Endothelial cell (in vitro differentiated cells): ENCODE measurements at places on chromosomes 1 and 21.

DNA sequence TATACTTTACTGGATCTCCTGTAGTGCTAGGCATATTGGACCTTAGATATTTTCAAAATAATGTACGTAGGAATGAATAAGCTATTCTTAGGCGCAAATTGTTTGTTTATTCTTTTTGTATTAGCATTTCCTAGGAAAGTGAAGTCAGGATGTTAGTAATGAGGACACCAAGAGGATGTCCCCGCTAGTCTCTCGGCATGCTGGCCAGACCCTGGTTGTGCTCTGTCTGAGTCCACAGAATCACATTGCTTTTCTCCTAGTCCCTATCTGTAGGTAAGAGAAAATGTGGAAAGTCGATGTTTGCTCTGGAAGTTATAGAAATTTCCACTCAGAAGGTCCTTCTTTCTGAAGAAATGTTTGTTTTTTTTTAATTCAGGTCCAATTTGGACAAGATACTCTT, 31.1 kb downstream of the DNM3 start:
- no peak for DNase-seq

GRCh38 chr1:100320311-100321099, 31.8 kb upstream of the CDC14A start:
- no peak for DNase-seq

DNA sequence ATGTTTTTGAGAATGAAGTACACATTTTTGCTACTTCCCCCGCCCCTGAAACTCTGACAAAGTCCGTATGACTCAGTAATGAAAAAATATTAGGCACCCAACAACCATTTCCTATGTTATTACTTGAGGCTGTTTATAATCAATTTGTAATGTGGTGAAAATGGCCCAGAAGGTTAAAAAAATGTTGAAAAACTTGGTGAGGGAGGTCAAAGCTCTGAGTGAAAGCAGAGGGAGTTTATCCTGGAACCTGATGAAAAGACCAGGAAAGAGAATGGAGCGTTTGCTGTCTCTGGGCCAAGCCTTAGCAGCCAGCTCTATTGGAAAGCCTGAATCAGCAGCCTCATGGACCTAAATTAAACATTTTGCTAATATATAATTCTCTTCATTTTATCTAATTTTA, 367.7 kb upstream of the NEGR1 start:
- no peak for DNase-seq

DNA sequence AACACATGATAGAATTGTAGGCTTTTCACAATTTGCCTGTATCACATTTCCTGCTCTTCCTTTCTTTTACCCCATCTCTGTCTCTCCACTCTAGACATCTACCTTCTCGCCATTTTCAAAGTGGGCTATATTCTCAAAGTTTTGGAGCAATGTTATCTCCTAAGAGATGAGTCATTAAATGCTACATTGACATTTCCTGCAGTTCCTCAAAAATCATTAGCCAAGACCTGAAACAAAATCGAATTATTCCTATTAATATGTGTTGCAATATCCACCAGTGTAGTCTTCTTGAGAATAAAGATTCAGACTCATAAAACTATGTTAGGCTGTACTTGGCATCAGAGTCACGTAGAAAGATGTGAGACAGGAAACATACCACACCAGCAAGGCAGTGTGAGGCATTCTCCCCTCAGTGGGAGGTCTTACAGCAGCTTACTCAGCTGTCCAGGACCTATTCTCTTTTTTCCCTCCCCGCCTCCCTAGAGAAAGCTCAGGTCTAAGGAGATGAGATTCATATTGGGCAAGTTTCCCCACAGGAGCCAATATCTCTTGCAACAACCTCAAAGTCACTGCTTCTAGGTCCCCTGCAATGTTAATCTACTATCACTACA, 38.8 kb downstream of the FRRS1 start:
- no peak for DNase-seq

- DNase-seq = no peak
These were observed 32.1 kb upstream of the HSPA13 start for GRCh38 chr21:14414932-14415508.

DNA sequence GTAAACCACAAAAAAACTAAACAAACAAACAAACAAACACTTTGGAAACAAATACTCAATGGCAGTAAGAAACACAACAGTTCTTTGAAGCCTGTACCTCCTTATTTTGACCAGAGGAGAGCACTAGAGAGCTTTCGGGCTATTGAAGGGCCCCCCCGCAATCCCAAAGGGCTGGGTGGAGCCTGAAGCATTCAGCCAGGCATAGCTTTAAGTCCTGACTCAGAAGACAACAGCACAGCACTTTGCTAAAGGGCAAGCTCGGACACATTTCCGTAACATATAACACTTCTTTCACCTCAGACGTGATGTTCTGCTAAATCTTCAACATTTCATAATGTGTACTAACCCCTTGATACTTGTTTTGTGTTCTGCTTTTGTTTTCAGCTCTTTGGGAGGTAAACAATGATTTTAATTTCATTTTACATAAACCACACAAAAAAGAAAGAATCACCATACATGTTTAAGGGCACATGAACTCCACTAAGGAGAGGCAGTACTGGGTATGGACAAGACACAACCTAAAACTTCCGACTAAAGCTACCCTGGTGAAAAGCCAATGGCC, 9.7 kb upstream of the SHCBP1L start:
- peak; percentile 51 for DNase-seq

DNA sequence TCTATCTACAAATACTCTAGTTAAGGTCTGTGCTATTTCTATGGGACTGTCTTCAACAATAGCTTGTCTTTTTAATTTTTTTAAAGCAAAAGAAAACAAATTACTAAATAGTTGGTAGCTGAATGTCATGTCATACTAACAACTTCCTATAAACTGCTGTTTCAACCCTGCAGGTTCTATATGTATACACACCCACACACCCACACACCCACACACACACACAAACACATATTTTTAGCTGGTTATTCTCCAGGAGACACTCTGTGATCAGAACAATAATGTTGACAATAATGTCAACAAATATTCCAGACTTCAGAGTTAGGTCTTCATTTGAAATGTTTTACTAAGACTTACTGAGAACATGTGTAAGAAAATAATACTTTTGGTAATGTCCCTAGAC, 66.7 kb downstream of the AK5 start:
- no peak for DNase-seq

DNA sequence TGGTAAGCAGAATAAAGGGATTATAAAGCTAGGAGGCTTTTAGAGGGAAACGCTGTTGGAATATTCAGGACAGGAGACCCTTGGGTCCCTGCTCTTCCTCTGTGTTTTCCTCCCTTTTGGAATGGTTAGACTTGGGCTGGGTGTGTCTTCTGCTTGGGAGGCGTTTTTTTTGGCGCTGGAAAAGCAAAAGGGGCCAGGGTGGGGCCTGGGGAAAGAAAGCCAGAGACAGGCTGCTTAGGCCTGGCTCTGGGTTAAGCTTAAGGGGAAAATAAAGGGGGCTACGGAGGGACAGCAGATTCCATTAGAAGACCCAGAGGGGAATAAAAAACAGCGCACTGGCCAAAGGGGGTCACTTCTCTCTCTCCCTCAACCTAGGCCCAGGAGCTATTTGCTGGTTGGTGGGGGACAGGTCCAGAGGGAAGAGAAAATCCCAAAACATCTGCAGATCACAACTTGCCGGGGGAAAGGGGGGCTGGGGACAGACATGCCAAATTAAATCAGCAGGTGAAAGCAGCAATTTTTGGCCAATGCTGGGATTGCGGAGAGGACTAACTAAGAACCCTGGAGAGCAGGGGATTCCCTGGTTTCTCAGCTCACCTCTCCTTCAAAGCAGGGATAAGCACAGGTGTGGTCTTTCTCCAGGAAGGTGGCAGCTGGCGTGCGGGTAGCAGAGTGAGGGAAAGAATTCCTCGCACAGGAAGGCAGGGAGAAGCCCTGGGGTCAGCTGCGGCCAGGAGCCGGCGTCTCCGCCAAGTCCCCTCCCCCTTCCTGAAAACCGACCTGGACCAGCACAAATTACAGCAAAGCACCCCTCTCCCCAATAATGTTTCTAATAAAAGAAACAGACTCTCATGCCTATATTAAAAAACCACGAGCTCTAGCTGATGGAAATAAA, 82.2 kb upstream of the AK4 start:
- DNase-seq = peak; percentile 43

DNA sequence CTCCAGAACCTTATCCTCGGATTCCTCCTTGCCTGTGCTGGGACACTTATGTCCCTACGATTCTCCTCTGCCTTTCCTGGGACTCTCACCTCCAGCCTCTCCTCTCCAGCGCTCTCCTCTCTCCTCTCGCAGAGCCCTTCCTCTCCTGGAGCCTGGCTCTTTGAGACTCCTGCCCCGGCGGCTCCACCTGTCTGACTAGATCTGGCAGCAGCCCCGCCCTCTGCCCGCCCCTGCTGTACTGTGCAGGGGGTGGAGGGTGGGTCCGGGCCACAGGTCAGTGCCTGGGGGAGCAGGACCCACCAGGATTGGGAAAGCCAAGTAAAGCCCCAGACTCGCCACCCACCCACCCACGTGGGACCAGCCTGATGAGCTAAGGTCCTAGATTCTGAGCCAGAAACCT, 1.6 kb downstream of the ELOVL1 start:
- DNase-seq = peak; percentile 10

DNA sequence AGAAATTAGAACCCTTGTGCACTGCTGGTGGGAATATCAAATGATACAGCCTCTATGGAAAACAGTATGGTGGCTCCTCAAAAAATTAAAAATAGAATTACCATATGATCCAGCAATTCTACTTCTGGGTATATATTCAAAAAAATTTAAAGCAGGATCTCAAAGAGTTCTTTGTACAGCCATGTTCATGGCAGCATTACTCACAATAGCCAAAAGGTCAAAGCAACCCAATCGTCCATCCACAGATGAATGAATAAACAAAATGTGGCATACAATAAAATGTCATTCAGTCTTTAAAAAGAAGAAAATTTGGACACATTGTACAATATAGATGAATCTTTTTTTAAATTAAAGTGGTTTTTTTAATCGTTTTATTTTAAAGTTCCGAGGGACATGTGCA, 36.3 kb upstream of the ERG start:
- DNase-seq = no peak

DNA sequence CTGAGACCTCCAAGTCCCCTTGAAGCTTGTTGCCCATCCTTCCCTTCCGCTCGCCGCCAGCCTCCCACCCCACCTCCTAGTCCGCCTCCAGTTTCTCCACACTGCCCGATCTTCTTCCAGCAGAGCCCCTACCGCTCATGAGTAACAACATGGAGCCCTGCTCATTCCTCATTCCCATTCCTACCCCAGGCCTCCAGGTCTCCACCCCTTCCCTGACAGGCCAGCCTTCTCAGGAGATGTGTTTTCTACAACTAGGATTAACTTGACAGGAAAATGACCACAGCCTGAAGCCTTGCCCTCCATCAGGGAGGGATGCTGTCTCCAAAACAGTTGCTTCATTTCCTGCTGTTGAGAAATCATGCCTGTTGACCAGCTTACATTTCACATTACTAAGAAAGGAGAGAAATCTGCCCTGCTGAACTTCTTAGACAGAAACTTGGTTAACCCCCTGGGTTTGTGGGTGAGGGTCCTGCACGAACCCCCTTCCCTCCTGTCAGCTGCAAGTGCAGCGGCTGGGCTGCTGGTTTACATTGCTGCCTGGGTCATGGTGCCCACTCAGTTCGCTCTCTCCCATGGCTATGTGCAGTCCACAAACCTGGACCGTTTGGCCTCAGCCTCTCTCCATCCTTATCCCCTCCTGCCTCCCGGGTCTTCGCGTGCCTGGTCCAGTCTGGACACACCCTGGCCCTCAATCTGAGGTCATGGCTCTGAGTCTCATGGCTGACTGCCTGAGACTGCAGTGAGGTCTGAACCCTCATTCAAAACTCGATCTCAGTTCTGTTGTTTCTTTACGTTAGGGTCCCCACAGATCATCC, 16.1 kb upstream of the CHI3L1 start:
- no peak for DNase-seq

- DNase-seq = no peak
These were observed 102.2 kb upstream of the HAO2 start for GRCh38 chr1:119266386-119266785.

DNA sequence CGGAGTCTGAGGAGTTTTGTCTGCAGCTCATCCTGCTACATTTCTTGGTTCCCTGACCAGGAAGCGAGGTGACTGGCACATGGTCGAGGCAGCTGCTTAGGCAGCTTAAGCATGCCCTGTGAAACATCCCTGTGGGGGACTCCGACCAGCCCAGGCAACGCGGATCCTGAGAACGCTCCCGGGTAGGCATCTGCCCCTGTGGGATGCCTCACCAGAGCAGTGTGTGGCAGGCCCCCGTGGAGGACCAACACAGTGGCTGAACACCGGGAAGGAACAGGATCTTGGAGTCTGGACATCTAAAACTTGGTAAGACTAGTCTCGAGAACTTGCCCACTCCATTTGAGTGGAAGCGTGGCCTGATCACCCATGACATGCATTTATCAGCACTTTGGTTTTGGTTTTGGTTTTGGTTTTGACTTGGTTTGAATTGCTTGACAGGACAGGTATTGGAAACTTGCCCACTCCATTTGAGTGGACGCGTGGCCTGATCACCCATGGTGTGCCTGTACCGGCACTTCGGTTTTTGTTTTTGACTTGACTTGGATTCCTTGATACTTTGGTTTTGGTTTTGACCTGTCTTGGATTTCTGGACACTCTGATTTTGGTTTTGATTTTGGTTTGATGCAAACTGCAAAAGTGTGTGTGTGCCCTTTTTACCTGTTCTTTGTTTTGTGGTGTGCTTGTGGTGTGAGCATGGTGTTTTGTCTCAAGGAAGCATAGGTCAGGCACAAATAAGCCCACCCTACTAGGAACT, 12.2 kb upstream of the NEK2 start:
- DNase-seq = no peak

- no peak for DNase-seq
These were observed 444 bp upstream of the MAP3K6 start for GRCh38 chr1:27367160-27367650.

GRCh38 chr1:156703336-156703735, 2.0 kb downstream of the CRABP2 start:
- no peak for DNase-seq

DNA sequence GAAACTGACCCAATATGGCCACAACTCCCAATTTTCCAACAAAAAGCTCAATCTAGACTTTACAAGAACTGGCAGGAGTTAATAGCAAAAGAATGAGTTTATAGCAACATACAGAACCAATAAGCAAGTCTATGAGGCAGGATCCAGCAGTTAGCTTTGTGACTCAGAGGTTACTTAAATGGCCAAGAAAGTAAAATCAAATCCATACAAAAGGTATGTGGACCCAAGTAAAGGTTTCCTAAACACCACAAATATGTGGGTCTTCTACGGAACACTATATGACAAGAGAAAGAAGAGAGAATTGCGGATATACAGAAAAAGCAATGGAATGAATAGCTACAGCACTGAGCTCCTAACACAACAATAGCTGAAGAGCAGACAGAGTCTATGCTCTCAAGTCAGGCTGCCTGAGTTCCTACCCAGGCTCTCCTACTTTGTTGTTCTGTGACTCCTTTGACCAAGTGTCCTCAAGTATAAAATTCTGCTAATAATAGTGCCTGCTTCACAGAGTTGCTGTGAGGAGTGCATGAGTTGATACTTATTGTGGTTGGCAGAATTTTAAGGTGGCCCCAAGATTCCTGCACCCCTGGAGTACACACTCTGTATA, 204.3 kb downstream of the SMYD3 start:
- no peak for DNase-seq

- no peak for DNase-seq
These were observed 24.2 kb downstream of the SPAG17 start for GRCh38 chr1:118160806-118161205.
